ENCODE measurements at places on chromosomes 1 and 21.
A peak's percentile ranks its signal among the peaks of the same experiment; 100 is the strongest.

DNA sequence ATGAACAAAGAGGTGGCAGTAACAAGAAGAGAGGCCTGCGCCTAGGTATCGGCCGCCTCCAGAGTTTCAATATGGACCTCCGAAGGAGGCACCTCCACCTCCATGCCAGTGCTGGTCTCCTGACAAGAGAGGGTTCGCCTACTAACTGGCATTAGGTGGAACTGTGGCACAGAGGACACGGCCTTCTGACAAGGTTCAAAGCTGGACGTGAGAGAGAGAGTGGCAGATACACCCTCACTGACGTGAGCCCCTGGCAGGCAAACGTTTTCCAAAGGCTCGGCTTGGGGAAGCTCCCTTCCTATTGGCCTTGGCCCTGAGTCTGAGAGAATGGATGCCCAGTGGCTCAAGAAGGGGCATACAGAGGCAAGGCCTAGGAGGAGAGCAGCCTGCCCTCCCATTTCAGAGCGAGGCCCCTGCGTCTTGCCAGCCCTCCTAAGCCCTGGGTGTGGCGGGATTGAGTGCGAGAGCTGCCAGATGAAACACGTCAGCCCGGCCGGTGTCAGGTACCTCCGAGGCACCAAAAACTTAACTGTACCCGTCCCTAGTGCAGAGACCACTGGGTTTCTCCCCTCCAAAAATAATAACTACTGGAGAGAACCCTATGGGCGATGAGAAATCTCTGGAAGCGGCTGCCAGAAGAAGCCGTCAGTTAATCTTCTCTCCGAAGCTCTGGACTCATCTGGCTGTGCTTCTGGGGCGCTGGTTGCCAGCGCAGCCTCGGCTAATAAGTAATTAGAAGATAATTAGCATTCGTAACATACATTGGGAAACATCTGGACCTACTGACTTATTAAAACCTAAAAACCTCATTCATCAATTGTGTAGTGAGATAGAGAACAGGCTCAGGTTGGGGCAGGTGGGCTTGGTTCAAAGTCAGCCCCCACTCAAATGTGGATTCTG is 283.6 kb downstream of the NPHP4 start:
- DNase-seq, result no peak

GRCh38 chr1:29829448-29830344 is 593.4 kb downstream of the PTPRU start:
- no peak for DNase-seq

- no peak for DNase-seq
Observed at GRCh38 chr21:45880097-45881068, 101.2 kb upstream of the COL6A1 start.

DNA sequence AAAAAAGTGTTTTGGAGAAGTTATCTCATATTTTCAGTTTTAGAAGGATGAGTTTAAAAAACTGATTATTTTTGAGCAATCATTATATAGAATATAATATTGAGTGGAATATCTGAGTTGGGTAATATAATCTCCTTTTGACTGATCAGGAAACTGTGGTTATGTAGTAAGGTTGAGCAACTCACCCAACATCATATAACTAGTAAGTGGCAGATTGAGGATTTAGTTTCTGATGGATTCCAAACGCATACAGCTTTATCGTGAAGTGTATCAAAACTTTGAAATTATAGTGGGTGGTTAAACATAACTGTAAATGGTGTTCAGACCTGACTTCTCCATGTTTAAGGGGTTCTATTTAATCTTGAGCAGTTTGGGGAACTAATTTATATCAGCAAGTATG is 98.6 kb downstream of the OLFM3 start:
- no peak for DNase-seq

DNA sequence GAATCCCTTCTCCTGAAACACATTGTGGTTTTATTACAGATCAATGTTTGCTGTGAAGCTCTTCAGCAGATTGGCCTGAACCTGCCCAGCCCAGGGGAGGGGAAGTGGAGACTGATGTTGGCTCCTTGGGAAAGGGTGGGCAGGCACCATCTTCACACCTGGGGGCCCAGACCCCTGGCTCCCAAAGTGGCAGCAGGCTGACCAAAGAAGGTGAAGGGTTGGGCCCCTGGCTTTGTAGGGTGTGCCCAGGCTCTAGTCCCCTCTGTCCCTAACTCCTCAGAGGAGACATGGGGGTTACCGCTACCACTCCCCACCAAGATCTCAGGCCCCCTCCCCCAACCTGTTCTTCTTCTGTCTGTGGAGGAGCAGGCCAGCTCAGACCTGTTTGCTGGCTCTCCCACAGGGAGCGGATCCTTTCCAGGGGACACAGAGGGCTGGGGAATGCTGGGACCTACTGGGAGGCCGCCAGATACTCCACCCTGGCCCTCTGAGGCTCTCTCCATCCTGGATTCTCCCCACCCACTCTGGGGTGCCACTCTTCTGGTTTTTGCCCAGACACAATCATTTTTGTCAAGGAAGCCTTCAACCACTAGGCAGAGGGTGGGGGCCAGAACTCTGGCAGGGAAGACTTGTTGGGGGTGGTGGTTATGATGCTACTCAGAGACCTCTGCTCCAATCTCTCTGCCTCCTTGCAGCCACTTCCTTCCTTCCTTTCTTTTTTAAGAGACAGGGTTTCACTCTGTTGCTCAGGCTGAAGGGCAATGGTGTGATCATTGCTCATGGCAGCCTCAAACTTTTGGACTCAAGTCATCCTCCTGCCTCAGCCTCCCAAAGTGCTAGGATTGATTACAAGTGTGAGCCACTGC is 5.0 kb upstream of the EFNA3 start:
- DNase-seq, result no peak

- no peak for DNase-seq
Observed at GRCh38 chr1:156886583-156887281, 6.8 kb upstream of the PEAR1 start.

DNA sequence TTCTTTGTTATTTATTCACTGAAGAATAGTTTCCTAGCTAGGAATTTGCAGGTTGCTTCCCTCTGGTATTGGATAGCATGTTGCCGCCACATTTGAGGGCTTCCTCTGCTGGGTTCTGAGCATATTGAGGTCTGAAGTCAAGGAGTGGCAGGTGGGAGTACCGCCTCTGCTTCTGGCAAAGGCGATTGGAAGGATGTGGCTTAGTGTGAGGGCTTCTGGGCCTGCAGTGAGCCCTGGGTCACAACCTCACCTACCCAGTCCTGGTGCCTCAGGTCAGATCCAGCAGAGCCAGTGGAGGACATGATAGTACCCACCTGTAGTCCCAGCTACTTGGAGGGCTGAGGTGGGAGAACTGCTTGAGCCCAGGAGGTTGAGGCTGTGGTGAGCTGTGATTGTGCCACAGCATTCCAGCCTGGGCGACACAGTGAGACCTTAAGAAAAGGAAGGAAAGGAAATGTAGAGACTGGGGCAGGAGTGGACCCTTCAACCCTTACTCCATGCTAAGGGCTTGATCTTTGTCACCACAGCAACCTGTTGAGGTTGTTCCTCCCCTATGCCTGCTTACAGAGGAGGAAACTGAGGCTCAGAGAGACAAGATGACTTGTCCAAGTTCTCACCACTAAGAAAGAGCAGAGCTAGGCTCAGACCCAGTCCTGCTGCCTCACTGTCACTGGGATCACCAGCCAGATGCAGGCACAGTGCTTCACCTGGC is 22.8 kb downstream of the A3GALT2 start:
- DNase-seq, result no peak

DNA sequence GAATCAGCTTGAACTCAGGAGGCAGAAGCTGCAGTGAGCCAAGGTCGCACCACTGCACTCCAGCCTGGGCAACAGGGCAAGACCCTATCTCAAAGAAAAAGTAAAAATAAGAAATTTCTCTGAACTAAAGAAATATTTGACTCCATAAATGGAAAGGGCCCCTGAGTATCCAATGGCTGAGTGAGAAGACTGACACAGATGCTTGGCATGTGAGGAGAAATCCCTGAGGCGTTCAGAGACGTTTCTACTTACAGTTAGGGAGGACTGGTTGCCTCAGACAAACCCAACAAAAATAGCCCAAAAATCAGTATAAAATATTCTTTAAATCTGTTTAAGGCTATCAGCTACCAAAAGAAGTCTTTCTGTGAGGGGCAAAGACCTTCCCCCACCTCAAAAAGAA is 3.0 kb upstream of the SUMO3 start:
- DNase-seq, result no peak

DNA sequence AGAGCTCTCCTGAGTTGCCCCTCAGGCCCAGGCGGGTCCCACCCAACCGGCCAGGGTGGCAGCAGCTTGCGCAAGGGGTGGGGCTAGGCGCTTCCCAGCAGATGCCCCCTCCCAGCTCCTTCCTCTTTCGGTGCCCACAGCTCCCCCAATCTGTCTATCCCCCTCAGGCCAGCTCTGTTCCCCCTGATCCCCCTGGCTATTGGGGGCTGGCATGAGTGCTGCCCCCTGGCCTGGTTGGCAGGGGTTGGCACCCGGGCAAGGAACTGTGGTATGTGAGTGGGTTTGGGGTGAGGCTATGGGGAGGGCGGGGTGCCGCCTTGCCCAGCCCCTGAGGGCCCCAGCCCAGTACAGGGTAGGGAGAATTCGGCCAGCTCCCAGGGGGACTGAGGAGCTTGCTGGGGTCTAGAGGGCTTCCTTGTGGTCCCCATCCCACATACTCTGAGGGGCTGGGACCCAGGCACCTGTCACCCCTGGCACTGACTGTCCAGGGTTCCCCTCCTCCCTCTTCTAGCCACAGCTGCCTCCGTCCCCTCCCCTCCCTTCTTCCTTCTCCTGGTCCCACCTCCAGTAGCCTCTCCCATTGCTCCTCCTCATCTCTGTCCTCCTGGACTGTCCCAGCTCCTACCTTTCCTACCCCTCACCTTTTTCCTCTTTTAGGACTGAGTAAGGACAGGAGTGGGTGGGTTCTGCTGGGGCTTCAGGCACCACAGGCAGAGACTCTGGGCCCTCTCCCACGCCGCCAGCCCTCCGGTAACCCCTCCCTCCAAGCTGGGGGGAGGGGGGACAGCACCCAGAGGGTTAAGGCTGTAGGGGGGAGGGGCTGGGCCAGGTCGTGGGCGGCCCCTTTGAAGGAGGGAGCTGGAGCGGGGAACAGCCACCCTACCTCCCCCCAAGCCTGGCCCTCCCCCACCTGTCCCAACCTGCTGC is 5.7 kb downstream of the ZBTB7B start:
- no peak for DNase-seq

DNA sequence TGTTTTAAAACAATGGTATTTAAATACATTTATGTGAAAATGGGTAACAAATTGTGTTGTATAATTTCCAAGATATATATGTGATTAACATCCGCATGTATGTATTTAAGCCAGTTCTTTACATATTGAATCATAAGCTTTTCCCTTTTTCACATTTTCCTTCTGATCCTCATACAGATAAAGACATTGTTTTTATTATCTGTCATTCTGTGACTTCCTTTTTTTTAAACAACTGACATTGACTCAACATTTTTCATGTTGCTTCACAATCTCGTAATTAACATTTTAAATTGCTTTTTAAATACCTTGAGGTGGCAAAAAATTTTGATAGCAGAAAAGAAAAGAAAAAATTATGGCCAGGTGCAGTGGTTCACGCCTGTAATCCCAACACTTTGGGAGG is 1.4 kb downstream of the STXBP3 start:
- no peak for DNase-seq

DNA sequence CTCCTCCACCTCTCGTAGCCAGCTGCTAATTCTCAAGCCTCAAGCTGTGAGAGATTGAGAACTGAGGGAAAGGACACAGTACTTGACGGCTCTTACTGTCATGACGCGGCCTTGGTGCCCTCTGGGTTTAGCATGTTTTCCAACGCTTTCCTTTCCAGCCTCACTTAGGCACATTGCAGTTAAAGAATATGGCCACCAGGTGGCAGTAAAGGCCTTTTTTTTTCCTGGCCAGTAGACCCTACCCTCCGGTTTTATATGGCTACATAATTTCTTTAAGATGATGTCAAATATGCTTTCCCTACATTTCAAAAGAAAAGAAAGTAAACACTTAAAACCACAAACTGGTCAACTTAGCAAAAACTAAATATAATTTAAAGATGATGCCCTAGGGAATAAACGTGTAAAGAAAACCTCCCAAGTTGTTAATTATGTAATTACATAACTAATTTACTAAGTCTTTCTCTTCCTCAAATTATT is 56.8 kb upstream of the PRDX6 start:
- DNase-seq, result peak; percentile 79

- no peak for DNase-seq
Observed at GRCh38 chr1:7406641-7407543, 364.2 kb upstream of the VAMP3 start.

DNA sequence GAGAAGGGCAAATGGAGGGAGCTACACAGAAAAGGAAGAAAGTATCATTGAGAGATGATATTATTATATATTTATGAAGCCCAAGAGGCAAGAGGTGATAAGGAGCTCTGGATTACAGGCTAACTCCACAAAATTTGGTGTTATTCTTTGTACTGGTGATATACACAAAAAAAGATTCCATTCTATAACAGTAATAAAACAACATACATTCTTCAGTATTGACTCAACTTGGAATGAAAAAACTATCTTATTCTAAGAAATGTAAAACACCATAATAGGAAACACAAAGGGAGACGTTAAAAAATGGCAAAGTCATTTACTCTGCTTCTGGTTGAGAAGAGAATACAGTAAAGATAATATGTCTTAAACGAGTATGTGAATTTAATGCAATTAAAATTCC is 99.4 kb downstream of the TEX35 start:
- no peak for DNase-seq

DNA sequence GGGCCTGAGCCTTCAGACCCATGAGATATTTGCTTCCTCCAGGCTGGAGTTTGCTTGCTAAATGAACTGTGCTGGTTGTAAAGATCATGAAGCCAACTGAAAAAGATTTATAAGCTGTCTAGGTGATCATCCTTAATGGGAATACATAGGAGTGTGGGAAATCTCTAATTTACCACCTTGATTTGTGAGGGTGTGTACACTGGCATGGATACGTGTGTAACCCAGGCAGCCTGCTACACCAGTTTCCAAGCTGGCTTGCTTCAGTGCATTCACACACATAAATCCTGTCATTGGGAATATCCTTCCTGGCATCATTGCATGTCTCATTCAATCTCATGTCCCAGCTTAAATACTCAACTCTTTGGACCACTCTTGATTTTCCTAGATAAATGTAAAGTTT is 57.6 kb upstream of the GNG12 start:
- DNase-seq, result no peak

DNA sequence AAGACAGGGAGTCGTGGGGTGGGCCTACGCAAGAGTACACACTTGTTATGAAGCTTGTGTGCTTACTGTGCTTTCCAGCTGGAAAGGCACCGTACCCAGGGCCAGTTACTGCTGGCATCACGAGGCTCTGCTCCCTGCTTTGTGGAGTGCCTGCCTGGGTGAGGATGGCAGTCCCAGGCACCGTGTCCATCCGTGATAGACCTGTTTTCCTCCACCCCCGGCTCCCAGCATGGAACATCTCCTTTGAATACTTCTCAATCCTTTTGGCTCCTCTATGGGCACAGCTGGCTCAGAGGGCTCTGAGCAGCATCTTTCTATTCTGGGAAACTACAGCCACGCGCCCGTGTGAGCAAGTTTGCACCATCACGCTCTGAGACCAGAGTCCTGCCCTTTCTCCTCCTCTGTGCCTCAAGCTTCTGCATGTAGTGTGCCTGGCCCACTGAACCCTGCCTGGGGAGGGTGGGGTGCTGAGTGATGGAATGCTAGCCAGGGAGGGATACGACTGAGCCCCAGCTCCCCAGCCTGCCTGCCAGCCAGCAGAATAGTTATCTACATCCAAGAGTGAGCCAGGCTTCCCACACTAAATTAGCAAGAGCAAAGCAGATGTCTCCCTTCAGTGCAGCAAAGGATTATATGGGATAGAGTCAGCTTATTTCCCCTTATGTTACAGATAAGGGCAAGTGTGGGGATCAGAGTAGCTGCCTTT is 7.1 kb upstream of the TNR start:
- no peak for DNase-seq

- DNase-seq, result no peak
Observed at GRCh38 chr1:54986025-54986424, 5.6 kb downstream of the TMEM61 start.

Data from skin of body (tissue), 3 donors.